Activated CD4-positive, alpha-beta T cell treated with anti-CD3 and anti-CD28 coated beads, Interleukin-10, Interleukin-2, amounts not matched to agents 100 ng/mL and 50 ng/mL, durations not matched to agents 16 hours and 8 hours (primary cell): ENCODE measurements at places on chromosomes 3 and 15.

- no peak for DNase-seq
These were observed 175.1 kb upstream of the PLSCR5 start for GRCh38 chr3:146780251-146780650.

DNA sequence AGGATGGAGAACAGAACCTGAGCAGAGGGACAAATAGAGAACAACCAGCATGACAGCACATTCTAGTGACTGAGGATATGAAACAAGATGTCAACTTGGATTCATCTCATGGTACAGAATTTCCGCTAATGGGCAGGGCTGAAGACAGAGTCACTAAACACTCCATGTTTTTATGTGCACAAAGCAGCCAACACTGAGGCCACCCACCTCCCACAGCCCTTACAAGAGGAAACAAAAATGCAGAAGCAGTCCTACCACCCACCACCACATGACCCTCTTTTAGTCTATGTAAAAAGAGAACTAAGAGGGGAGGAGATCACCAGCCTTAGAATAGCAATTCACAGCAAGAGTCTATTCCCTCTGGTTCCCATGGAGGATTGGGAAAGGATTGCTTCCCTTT, 131.4 kb upstream of the UBE2E2 start:
- no peak for DNase-seq

DNA sequence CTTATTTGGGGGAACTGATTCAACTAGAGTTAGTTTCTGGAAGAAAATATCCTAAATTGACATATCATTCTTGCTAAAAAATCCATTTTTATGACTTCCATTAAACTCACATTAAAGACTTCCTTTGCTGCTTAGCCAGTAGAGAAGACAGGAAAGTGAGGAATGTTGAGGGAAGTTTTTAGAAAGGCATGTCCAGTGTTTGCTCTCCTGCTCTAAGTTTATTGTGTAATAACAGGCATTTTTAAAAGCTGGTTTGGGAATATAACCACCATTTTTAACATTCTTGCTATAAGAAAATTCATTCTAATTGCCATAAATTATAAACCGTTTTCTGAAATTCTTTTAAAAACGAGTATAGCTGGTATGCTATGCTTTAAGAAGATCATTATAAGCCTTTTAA, 428.0 kb downstream of the RAP2B start:
- no peak for DNase-seq

DNA sequence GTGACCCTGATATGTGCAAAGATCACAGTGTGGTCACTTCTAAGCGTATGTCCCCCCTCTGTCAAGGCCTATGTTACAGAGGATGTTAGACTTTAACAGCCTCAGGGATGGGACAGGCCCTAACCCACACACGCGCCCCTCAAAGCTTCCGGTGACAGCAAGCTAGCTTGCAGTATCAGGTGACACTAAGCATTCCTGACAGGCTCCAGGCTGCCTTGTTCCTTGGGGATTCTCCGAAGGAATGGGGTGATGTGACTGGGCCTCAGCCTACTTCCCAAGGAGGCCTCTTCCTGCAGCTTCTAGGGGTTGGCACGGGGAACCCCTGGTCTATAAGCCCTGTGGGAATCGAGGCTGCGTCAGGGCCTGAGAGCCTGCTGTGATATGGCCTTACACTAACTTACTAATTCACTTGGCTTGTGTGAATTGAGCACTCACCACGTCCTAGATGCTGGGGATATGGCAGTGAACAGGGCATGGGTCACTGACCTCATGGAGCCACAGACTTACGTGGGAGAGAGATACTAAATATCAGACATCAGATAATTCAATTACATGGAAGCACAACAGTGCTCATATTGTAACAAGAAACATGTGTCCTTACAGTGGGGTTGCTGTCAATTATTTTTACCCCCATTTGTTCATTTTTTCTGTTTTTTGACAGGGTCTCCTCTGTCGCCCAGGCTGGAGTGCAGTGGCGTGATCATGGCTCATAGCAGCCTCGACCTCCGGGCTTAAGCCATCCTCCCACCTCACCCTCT, 11.4 kb upstream of the SPTBN5 start:
- DNase-seq: no peak

GRCh38 chr3:34727700-34728099, 911.6 kb upstream of the ARPP21 start:
- DNase-seq: peak; percentile 32

GRCh38 chr15:40084650-40085049, 24.0 kb downstream of the BMF start:
- no peak for DNase-seq

DNA sequence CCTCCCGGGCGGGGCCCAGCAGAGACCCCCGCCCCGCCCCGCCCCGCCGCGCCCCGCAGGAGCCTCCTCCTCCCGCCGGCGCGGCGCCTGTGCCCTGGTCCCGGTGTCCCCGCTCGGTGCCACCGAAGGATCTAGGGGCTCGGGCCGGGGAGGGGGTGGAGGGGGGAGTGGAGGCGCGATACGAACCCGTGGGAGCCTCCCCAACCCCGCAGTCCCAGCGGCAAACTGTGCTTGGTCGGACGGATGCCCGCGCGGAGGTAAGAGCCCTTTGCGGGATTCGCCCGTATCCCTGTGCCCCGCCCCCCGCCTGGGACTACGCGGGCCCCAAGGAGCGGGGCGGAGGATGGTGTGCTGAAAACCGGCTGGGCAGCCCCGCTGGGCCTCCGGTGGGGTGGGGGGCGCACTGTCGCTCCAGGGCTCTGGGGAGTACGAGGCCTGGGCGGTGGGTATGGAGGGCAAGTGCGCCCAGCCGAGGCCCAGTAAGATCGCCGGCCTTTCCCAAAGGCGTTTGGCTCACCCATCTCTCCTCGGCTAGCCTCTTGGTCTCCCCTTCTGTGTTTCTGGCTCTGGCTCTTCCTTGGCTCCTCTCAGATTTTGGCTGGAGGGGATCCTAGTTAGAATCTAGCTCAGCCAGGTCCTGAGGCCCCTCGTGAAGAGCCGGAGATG, 65.6 kb upstream of the POLG start:
- no peak for DNase-seq

DNA sequence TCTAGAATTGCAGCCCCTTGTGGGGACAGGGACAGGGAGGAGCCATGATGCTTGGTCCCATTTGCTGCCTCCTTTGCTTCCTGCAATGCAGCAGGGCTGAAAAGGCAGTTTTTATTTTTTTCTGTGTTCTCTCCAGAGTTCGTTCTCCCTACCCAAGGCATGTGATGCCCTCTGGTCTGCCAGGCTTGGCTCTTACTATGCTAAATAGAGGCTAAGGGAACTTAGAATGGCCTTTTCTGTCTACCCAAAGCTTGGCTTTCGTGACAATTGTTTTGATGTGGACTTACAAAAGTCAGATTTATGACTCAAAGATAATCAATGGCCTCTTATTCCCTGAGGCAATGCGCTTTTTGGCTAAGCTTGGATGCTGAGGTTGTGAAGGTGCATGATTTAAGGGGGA, 293.3 kb upstream of the TBL1XR1 start:
- DNase-seq: no peak

- DNase-seq: no peak
These were observed 321.3 kb downstream of the CACNA2D3 start for GRCh38 chr3:54443561-54444161.

- DNase-seq: no peak
These were observed 81.6 kb downstream of the SOX14 start for GRCh38 chr3:137845666-137846065.

DNA sequence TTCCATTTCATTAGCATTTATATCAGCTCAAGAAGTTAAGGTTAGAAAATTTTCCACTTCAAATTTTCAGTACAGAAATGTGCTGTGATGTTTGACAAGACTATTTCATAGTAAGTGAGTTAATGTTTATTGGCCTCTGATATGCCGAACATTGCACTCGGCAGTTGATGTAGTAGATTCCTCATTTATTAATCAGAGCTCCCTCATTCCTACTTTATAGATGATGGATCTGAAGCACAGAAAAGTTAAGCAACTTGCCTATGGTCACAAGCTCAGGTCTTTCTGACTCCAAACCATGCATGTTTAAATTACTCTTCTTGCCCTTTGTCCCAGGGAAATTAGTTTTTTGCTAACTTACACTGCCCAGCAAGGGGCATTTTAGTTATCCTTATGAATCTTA, 92.0 kb downstream of the ATG7 start:
- no peak for DNase-seq

GRCh38 chr3:150737874-150738679, 24.9 kb downstream of the SIAH2 start:
- DNase-seq: peak; percentile 78

DNA sequence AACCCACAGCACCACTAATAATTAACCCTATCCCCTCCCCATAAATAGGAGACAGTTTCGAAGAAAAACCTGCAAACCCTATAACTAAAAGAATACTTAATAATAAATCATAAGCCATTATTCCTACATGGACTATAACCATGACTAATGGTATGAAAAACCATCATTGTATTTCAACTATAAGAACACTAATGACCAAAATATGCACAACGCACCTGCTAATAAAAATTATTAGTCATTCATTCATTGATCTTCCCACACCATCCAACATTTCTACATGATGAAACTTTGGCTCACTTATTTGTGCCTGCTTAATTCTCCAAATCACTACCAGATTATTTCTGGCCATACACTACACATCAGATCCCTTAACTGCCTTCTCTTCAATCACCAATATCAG, 16.6 kb downstream of the AQP9 start:
- DNase-seq: no peak

DNA sequence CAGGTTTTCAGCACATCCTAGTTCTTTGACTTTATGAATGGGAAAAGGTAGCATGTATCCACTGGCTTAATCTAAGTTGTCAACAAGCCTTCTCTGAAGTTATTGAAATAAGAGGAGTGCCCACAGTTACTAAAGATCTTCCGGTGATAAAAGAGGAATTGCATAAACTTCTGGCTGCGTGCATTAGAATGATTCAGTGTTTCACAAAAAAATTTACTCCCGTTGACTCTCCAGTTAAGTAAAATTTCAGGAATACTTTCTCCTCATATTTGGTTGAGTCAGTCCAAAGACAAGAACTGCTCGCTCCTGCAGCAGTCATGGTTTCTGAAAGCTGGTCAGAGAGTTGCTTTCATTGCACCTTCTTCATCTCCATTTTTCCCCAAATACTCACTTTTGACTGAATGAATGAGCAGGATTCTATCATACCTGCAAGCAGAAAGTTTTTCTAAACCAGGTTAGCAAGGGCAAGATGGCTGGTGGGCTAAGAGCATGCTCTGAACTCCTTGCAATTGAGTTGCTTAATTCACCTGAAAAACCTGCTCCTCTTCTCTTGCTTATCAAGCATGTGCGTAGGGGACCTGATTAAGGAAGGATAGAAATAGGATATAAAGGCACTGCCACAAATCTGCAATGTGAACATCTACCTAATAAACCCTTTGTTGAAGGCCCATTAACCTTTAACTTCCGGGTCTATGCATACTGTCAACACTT, 64.2 kb upstream of the TIMP4 start:
- no peak for DNase-seq

DNA sequence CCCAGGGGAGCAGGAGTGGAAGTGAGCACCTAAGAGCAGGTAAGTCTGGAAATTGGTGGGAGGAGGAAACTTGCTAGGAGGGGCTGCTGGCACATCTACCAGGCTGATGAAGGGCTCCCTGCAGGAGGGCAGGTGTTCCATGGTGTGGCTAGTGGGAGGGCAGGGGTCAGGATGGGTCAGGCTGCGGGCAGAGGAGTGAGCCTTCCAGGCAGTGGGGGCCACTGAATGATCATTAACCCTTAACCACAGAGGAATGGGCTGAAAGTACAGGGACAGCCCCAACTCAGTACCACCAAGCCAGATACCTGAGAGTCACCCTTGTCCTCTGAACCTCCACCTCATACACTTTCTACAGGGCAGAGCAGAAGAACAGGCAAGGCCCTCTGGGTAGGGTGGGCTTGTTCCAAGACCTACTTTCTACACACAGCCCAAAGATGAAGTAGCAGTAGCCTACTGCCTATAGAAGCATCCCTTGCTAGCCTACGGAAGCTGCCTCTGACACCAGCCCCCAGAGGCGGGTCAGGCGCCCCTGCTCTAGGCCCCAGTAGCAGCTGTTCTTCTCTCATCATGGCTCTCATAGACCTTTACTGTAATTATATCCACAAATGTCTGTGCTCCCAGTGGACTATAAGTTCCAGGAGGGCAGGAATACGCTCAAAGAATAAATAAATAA, 4.6 kb downstream of the RAB6B start:
- DNase-seq: no peak

DNA sequence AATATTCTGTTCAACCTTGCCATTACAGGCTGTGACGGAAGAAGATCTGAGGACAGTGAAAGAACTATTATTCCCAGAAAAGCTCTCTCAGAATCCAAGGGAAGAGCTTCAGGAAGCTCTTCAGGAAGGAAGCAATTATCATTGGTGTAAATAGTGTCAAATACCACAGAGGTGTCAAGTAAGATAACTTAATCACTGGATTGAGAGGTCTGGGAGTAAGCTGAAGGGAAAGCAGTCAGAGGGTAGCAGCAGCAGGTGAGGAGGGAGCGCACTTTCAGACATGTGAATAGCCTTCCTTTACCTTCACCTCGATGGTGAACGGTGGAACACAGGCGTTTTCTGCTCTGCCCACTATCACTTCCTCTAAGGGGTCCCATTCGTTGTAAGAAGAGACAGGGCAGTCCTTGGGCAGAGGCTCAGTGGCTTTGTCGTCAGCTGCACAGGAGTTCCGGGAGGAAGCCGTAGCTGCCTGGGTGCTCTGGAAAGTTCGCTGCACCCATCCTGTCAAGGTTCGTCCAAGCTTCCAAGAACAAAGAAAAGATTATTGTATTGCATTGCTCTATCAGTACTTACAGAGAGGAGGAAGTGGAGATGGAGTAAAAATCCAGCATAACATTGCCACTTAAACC, 1.9 kb downstream of the GATM start:
- DNase-seq: no peak
